ENCODE measurements at places on chromosomes 6 and 20.

- no peak for DNase-seq
Observed at GRCh38 chr20:17731233-17731632, 31.5 kb downstream of the BANF2 start.

DNA sequence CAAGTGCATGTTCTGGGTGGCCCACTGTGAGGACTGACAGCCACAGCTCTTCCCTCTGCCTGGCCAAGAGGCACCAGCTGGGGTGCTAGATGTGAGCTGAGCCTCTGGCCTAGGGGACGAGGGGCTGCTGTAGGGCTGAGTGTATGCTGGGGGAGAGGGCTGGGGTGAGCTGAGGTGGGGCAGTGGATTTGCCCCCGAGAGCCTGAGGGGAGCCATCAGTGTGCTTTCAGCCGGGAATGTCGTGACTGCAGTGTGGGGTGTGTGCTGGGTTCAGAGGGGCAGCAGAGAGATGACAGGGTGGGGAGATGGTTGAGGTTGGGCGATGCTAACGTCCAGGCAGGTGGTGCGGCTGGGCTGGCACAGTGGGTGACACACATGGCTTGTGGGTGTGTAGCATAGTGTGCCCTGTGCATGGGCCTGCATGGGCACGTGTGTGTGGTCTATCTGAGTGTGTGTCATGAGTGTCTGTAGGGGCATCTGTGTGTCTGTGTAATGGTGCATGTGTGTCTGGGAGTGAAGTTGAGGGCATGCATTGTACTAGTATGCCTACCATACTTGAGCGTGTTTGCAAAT is 46.0 kb upstream of the BLCAP start:
- no peak for DNase-seq

GRCh38 chr20:11296951-11297350 is 620.7 kb upstream of the BTBD3 start:
- no peak for DNase-seq

- DNase-seq: no peak
Observed at GRCh38 chr6:41336824-41337223, 1.4 kb downstream of the NCR2 start.

DNA sequence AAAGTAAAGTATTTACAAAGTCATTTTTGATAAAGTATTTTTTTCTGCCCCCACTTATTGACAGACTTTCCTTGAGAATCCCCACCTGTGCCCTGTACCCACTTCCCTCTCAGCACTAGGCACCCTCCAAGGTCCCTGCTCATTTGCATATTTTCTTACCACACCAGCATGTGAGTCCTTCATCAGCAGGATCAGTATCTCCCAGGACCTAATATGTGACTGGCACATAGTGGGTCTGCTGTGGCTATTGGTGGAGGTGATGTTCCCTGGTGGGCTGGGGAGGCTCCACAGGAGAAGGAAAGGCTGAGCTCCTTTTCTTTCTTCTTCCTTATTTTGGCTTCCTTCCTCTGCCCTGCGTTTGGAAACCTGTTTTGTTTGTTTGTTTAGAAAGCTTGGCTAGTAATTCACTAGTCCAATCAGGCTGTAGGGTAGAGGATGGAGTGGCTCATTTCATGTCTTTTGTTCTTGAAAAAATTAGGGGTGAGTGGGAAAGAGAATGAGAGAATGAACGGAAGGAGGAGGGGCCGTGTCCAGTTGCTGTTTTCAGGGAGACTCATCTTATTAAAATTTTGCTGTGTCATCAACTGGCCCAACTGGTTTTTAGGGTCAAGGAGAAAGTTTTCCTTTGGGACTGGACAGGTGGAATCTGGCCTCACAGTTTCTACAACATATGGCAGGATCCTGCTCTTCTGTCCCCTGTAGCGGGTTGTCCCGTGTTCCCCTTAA is 2.8 kb upstream of the RNF24 start:
- no peak for DNase-seq

DNA sequence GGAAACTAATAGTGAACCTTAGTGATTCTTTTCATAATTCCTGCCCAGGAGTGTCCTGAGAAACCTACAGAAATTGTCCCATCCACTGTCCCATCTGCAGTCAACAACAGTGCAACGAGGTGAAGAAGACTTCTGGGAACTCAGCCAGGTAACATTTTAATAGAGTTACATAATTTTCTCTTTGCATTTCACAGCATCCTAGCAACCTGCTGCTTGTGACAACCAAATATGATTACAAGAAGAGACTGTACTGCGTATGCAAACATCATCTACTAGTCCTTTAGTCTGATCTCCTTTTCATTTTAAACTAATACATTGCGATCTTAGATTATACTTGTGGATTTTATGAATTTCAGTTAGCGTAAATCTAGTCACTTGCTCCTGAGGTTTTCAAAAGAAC is 951.6 kb downstream of the TFAP2A start:
- no peak for DNase-seq

DNA sequence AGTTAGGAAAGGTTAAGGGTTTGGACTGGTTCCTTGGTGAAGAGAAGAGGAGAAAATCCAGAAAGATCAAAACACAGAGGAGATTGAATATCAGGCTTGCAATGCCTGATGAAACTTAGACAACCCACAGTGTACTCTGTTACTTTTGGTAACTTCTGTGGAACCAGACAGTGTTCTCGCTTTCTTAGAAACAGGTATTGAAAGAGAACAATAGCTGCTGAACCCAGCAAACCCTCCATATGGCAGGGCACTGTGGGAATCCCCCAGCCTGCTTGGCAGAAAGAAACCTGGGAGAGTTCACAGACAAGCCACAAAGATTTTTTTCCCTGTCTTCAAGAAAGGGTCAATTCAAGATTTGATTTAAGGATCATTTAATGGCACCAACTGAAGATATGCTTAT is 342.8 kb downstream of the FOXA2 start:
- DNase-seq: no peak

DNA sequence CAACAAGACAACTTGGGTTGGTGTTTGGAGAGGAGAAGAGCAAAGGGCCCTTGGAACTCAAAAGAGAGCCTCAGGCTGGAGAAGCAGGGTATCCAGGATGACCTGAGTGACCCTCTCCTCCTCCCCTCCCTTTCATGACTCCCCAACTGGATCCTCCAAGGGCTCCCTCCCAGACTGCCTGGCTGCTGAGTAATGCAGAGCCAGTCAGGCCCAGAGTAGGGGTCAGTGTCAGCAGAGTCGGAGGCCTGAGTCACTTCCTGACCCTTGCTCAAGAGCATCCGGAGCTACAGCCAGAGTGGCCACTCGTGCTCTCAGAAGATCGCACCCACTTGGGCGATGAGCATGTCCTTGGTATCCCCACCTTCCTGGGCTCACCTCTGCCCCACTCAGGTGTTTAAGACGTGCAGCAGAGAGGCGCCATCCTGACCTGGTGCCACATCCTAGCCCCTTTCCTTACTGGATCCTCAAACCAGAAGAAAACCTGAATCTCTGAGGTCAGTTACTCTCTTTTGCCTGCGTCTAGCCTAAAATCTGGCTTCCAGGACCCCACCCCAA is 2.8 kb upstream of the MAPK13 start:
- no peak for DNase-seq

DNA sequence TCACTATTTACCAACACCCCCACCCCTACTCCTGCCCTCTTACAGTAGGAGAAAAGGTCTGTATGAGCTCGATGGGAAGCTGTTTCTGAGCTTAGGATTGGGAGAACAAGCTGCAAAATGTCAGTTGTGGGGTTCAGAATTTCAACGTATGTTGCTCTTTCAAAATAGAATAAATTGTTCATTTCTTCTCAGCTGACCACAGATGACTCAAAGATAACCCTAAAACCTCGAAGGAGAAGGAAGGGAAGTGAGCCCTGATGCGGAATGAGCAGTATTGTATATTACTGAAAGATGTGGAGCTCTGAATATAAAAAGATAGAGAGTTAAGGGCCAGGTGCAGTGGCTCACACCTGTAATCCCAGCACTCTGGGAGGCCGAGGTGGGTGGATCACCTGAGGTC is 35.9 kb upstream of the MYLIP start:
- no peak for DNase-seq

DNA sequence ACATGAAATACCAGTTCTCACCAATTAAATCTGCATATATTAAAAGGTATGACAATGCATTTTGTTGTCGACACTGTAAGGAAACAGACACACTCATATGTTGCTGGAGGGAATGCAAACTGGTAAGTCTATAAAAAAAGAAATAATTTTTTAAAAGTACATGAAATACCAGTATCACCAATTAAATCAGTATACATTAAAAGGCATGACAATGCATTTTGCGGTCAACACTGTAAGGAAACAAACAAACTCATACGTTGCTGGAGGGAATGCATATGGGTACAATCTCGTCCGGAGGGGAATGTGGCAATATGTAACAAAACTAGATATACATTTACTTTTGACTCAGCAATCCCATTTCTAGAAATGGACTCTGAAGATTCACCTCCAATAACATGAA is 6.5 kb downstream of the ZNF322 start:
- DNase-seq: no peak

GRCh38 chr6:28634411-28634760 is 108.7 kb downstream of the GPX5 start:
- DNase-seq: no peak

DNA sequence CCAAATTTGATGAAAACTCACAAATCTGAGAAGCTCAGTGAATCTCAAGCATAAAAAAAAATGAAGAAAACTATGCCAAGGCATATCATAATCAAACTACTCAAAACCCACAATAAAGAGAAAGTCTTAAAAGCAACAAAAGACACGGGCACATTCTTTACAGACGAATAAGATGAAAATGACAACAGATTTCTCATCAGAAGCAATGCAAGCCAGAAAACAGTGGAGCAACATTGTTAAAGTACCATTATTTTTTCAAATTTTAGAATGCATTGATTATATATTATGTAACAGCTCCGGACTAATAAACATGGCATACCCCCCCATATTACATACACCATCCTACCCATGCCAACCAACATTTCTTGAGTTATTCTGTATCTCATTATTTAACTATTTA is 55.3 kb upstream of the INSM1 start:
- no peak for DNase-seq

DNA sequence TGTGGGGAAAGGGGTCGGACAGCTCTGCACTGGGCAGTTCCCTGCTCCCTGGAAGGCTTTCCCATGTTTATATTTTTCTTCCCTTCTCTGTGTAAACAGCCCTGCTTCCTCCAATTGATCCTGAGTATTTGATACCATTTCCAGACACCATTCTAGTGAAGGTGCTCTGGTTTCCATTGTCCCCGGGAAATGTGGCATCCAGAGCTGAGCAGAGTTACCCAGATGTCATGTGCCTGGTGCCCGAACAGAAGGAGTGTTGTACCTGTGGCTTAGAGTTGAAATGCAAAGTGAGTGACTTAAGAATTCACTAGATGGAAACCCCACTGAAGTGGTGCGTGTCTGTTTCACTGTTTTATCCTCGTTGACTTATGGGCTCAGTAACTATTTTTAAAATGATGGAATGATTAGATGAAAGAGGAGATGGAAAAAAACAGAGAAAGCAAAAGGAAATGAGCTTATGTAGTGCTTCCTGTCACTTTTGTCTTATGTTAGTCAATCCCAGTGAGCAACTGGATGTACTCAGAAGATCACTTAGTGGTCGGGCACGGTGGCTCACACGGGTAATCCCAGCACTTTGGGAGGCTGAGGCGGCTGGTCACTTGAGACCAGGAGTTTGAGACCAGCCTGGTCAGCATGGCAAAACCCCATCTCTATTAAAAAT is 83.8 kb downstream of the SASH1 start:
- DNase-seq: no peak

GRCh38 chr6:17390276-17390675 is 3.1 kb upstream of the CAP2 start:
- no peak for DNase-seq

- DNase-seq: peak; percentile 5
Observed at GRCh38 chr6:151014404-151015100, 149.1 kb downstream of the MTHFD1L start.

GRCh38 chr6:73108949-73109348 is 116.3 kb downstream of the KHDC1L start:
- no peak for DNase-seq

- DNase-seq: no peak
Observed at GRCh38 chr6:47321577-47321976, 11.9 kb upstream of the TNFRSF21 start.

DNA sequence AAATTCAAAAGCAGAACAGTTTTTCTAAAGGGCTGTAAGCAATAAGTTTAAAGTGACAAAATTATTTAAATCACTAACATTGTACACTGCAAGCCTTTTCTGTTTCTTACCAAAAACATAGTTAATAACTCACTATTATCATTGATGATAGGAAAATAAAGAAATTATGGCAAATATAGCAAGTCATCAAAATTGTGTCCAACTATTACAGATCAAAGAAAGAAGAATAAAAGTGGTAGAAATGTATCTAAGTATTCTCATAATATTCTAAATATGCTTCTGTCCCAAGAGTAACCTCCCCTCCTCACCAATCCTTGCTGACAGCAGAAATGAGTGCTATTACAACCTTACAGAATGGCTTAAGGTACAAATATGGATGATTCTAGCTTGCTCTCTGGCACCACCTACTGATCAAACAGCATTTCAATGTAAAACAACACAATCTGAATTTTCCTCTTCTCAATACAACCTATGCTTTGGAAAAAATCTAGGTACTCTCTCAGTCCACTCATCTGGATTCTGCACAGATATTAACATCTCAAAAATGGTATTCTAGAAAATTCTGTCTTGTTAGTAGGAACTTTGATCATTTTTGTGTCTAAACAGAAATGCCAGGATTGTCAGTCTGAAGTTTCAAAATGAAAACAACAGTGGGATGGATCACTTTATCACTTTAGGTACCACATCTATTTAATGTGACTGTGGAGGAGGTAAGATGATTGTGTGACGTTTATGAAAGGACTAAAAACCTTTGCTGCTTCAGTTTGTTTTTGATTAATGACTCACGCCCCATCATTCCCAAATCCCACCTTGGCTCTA is 40.9 kb downstream of the ZFP64 start:
- DNase-seq: no peak

DNA sequence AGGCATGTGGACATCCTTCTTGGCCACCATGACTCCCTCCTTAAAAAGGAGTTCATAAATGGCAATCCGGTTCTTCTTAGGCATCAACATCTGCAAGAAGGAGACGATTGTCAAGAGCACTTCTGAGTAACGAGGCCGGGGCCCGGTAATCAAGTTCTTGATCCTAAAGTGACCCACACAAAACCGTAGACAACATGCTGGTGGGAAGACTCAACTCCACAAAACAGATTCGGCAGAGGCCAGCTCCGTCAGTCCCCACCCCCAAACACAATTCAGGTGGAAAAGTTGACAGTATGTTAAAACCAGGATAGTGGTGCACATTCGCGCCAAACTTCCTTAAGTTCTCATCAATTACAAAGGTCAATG is 754 bp downstream of the RPS10 start:
- DNase-seq: no peak

DNA sequence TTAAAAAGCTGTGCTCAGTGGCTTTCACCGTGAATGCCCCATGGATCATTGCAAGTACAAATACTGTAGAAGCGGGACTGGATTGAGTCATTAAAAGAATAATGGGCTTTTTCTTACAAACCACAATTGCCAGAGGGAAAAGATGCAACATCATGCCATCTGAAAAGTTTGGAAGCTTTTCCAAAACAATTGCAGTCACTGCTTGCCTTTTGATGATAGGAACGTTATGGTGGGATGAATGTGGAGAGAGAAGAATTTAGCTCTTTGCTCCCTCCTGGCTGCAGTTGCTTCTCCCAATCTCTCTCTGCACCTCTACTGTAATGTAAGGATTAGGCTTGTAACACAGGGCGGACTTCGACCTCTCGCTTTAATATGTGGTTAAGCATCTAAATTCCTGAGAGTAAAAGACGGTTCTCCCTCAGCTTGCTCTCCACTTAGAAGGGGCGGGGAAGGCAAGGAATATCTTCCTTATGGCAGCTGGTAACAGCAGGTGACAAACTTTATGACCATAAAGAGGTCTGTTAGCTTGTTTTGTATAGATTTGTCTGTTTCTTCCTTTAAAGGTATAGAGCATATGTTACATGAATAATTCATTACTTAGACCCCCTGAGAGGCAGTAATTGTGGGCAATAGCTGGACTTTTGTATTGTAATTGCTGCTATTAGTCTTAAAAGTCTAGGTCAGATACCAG is 376.1 kb downstream of the UTRN start:
- no peak for DNase-seq

Measured in NCI-H187 (cell line).